ENCODE measurements at places on chromosomes 6 and 20.

DNA sequence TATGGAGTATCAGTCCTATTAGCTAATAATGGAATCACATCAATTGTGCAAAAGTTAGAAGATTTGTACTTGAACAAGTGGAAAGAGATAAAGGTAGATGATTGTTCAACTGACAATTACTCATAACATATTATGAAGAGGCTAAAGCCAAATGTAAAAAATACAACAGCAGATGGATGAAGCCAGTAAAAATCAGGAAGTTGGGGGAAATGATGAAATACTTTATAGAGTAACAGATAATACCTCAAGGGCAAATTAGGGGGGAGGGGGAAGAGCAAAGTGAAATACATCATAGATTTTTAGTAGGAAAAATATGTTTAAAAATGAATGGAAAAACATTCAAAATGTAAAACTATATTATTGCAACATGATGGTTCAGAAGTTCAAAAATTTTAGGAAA lies 114.0 kb downstream of the PDSS2 start:
- DNase-seq = no peak

DNA sequence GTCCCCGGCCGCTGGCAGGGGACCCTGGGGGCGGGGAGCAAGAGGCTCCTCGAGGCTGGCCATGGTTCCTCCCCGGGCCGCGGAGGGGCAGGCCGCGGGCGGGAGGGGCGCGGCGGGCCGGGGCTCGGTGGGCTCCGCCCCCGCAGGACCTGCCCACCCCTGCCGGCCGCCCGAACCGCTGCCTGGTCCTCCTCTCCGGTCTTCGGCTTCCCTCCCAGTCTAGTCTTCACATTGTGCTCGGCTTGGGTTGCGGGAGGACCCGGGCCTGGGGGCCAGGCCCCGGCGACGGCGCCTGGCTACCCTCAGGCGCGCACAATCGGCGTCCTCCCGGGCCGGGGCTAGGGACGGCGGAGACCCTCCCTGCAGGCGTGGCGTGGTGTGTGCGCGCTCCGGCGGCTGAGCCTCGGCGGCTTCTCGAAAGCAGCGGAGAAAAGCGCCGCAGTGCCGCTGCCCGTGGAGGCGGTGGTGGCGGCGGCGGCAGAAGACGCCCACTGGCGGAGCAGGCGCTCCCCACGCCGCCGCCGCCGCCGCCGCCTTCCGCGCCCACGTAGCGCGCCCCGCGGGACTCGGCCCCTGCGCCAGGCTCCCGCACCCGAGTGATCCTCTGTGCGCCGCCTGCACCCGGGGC lies at the start of gene PDE10A:
Gene PDE10A, minus strand, starts transcription at position 493 of the 628 bp plus-strand sequence. Its CDS starts 430 bp downstream, at position 63.
- DNase-seq = no peak

DNA sequence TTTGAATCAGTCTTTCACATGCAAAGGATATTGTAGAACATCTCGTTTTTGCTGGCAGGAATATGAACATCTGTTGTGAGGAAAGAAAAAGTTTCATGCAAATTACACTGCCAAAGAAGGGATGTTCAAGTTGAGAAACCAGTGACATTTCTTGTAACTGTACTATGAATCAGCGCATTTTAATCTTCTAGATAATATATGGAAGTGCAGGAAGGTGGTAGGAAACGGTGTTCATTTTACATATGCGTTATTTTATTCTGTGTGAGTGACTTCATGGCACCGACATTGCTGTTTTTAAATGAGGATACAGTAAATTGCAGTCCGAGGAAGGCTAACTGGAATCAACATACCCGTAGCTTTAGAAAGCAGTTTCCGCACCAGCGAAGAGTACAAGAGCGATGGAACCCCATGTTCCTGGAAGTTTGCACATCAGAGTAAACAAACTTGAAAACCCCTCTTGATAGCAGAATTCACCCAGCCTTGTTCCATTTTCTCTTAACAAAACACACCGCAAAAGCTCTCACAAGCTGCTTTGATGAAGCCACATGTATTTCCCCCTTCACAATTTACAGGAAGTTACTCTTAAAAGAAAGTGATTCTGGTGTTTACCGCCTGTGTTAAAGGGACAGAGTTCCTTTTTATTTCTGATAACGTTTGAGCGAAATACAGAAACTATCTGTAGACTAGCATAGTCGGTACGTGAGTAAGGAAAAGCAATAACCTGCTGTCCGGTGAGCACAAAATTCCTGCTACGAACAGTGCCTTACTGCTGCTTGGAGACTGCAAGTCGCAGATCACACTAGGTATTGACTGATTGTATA lies 11.5 kb downstream of the PRDM1 start:
- peak; percentile 17 for DNase-seq

DNA sequence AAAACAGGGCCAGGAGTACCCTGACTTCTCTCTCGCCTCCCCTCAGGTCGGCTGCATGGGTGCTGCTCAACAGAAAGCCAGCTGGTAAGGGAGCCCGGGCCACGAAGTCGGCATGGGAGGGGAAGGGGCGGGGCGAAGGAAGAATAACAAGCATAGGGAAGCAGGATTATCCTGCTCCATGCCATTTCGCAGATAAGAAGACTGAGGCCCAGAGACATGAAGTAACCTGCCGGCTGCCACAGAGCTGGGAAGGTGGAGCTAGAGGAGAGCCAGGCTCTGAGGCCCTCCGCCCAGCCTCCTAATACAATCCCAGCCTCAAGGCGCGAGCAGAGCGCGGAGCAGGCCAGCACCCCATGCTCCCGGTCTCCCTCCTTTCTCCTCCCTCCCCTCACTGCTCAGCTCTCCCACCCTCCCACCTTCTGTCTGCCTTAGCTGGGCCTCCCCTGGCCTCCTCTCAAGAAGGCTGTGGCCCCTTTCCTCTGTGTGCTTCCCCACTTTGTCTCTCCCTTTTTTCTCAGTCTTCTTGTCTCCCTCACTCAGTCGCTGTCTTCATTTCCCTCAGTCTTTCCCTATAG lies 13.2 kb upstream of the HMGA1 start:
- DNase-seq = no peak

GRCh38 chr6:5905431-5906339 lies 101.0 kb downstream of the NRN1 start:
- peak; percentile 15 for DNase-seq

GRCh38 chr6:106194949-106195921 lies 109.1 kb downstream of the PRDM1 start:
- no peak for DNase-seq

All from DMS79 treated with DMSO at 0.1 percent for 48 hours (cell line).